ENCODE measurements at places on chromosomes 2 and 18.

DNA sequence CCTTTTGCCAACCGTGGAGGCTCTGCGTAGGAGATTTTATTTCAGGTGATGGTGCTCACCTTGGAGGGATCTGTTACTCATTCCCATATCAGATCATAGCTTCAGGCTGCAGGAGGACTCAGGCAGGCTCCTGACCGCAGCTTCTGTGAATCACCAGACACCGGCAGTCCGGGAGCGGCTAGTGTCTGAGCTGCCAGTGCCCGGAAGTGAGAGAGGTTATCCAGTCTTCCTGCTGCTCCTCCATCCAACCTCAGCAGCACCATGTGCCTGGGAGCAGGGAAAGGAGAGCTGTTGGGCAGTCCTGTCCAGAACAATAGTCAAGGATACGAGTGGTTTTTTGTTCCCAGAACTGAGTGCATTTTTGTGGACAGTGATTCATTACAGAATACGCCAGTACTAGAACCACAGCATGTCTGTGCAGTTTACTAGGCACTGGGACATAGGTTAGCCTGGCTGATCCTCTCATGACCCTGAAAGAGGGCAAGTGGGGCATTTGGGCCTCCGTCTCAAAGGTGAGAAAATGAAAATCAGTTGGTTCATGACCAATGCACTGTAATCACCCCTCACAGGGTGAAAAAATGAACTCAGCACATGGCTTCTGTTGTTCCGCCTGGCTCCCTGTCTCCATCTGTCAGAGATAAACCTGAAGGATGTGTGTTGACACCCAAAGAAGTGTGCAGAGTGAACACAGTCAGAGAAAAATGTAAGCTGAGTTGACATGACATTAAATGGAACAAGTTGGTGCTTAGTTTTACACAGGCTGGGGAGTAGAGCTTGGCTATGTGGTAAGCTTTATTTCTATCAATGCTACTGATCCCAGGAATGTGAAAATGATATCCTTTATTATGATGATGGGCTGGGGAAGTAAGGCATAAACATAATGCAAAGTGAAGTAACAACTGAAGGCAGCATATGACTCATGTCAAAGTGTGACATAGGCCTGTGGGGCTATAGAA, 12.2 kb downstream of the FHOD3 start:
- DNase-seq, result no peak

GRCh38 chr2:216692636-216693413, 2.5 kb downstream of the IGFBP5 start:
- DNase-seq, result peak; percentile 62

DNA sequence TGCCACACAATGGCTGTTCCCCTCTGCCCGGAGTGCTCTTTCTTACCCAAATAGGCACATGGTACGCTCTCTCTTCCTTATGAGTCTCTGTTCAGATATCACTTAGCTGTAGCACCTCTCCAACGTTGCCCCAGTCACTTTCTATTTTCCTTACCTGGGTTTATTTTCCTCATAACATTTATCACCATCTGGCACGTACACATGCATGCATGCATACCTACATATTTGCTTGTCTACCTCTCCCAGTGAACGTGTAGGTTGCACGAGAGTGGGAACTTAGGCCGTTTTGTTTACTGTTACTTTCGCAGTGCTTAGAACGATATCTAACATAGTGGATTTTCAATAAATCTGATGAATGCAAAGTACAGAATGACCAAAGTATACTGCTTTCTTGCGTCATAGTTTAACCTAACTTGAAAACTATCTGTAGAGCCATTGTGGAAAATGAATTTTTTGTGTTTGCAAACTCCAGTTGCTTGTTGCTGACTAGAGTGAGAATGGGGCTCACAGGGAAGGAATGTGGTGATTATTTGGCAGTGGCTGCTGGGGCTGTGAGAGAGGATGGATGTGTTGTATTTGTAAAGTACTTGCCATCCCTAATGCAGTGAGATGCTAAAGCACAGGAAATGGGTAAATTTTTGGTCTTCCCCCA, 47.1 kb downstream of the ACSL3 start:
- no peak for DNase-seq

DNA sequence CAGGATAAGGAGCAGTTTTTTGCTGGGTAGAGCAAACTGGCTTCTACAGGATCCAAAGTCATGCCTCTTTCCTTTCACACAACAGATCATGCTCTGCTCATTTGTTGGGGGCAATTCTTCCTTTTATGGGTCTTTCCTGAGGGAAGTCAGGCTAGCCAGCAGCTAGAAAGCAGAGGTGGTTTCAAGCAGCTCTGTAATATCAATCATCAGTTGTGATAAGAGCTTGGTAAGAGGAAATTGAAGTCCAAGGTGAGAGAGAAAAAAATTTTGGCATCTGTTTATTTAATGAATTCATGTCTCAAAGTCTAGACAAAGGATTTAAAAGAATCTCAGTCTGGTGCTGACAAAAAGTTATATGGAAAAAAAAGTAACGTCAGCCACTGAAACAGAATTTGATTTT, 6.2 kb downstream of the TMEM87B start:
- DNase-seq, result no peak

DNA sequence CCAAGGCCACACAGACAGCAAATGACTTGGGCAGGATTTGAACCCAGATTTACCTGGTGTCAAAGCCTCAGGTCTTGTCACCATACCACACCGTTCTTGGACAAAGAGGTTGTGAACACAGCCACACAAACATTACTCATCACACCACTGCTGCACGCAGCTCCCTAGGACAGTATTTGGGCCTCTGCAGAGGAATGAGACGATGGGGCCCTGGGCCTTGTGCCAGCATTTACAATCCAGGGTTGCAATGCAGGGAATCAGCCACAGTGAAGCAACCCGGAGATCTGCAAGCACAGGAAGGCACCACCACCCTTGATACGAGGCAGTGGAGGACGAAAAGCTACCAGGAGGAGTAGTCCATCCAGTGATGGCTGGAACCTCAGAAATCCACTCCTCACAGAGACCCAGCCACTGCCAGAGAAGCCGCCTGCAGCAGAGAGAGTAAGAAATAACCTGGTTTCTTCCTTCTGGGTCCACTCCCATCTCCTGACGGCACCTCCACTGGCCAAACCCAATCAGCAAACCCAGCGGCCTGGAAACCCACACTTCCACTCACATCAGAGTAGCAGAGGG, 3.7 kb upstream of the MTCL1 start:
- no peak for DNase-seq

DNA sequence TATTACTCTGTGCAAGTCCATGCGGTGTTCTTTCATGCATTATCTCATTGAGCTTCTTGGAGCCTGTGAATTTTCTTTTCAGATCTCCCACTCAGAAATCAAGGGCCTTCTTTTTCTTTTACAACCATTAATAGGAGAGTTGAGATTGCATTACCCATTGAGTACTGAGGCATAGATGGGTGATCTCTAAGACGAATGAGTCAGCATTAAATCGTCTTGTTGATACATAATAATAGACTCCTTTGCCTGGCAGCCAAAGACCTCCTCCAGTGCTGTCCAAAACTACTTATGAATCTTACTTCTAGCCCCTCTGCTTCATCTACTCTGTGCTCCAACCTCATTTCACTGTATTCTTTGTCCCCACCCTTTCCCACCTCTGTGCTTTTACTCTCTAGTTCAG, 180.5 kb downstream of the AGPS start:
- no peak for DNase-seq

DNA sequence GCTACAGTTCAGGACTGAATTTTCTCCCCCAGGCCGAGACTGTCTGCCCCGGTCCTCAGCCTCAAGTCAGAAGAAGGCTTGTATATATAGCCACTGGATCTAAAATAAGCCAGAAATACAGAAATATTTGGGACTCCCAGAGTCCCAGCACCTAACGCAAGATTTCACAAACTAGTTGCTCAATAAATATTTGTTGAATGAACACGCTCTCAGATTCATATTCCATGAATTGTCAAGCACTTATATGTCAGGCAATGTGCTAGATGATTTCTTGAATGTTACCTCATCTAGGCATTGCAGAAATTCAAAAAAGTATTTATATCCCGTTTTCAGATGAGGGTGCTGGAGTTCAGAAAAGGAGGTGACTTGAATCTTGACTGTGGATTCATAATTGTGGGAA, 163.7 kb upstream of the KLHL29 start:
- DNase-seq, result no peak

GRCh38 chr2:238598802-238599530, 172.2 kb downstream of the ASB1 start:
- no peak for DNase-seq

DNA sequence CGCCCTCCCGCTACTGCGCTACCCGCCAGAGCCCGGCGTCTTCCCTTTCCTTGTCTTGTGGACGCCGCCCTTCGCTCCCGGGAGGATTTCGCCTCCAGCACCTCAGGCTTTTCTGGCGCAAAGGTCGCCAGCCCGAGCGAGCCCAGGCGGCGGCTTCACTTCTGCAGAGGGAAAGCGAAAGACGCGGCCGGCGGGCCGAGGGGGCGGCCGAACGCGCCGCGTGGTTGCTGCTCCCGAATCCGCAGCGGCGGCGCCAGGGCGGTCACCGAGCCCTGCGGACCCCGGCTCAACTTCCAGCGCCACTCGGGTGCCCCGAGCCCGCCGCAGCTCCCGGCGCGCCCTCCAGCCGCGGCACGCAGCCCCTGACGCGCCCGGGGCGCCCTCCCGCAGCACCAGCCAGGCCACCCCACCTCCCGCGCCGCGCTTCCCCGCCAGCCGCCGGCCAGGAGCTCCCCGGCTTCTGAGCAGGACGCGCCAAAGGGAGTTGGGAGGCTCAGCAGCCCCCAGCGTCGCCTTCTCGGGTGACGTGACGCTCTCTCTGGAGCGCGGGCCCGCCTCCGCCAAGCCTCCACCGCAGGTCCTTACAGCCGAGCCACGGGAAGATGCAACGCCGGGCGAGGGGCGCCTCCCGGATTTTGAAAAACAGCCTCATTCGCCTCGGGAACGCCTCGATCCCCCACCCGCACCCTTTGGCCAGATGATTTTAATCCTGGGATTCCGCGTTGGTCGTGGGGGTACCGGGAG, 84.9 kb upstream of the EPB41L3 start:
- no peak for DNase-seq

DNA sequence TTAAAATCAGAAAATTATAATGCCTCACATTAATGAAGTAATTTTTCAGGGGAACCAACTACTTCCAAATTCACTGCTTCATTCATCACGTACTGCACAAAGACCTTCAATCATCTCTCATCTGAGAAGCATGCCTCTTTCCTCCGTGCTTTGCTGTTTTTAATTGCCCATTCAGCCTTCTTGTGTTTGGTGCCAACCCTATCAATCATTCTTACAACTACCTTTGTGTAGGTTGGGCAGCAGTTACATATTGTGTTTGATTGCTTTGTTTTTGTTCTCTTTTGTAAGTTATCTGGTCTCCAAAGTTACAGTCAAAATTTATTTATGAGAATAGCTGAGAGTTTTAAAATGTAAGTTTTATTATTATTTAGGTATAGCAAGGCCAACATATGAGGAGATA, 549.0 kb upstream of the SLC8A1 start:
- no peak for DNase-seq

GRCh38 chr18:38497266-38497665, 931.7 kb upstream of the CELF4 start:
- no peak for DNase-seq

- no peak for DNase-seq
Observed at GRCh38 chr2:121326628-121327027, 41.6 kb upstream of the TFCP2L1 start.

GRCh38 chr2:134609924-134610513, 108.8 kb downstream of the TMEM163 start:
- DNase-seq, result no peak

DNA sequence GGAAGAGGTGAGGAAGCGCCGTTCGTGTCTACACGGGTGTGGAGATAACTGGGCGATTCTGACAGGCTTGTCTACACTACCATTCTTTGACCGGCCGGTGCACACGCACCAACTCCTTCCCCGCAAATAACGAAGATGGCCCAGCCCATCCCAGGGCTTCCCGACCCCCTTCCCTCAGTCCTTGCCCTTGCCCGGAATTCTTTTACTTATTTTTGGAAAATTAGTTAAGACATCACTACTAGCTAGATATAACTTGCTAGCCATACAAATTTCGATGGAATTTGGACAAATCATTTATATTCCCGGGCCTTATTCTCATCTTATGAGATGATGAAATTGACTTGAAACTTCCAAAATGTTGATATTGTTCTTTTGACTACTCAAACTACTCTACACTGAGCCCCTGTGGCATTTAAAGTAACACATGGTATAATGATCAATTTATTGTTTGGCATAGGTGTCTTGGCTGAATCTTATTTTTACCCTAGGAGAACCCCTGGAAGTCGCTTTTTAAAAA, 1.3 kb downstream of the ERICH2 start:
- no peak for DNase-seq

GRCh38 chr2:212815453-212815852, 276.9 kb upstream of the ERBB4 start:
- DNase-seq, result no peak
